ENCODE measurements at places on chromosomes 13 and 19.

DNA sequence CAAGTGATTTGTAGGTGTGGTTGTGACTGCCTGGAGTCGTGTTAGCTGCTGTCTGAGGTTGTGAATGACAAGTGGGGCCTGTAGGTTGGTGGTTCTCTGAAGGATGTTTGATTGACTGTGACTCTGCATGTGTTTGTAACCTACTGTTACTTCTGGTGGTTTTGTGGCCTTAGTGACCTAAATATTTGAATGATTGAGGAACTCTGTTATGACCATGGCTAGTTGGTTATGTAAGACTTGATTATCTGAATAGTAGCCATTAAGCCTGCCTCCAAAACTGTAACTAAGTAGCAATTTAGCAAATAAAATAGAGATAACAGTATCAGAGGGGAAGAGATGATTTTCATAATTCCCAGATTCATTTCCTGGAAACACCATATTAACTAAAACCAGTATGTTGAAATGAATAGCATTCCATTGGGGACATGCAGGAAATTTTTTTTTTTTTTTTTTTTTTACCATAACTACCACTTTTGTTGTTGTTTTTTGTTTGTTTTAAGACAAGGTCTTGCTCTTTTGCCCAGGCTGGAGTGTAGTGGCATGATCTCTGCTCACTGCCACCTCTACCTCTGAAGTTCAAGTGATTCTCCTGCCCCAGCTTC is 865 bp downstream of the ZNF382 start:
- DNase-seq = no peak

GRCh38 chr19:51186323-51186722 is 38.6 kb upstream of the CD33 start:
- DNase-seq = no peak

- no peak for DNase-seq
Observed at GRCh38 chr19:45164577-45165335, 4.0 kb upstream of the NKPD1 start.

DNA sequence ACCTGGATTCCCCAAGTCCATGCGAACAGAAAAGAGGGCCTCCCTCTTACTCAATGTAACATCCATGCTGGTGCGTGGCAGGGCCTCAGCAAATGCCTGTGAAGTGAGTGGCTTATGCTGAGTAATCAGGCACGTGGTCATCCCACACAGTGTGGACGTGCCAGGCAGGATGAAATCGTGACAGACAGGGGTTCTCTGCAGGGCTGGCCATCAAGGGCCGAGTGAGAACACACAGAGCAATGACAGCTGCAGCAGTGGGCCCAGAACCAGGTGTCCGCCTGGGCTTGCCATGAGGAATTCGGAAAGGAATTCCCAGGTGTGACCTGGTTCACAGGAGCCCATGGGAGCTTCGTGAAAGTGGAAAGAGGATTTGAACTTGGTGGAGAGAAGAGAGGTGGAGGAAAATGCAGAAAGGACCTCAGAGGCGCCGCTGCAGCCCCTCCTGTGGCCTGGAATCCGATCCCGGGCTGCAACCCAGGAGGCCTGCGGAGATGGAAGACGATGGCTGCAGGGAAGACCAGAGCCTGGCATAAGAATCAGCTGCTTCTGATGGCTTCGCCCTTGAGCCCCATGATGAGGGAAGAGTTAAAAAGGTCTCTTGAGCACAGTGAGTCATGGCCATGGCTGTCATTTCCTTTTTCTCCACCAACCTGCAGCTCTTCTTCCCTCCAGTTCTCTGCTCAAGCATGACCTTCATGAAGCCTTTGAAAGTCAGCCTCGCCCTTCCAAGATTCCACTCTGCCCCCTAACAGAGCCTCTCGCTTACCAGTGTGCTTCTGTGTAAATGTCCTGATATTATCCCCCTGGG is 34.6 kb upstream of the SOX1 start:
- no peak for DNase-seq

- DNase-seq = no peak
Observed at GRCh38 chr13:98482476-98483444, 94.1 kb downstream of the STK24 start.

GRCh38 chr19:3284759-3285646 is 60.5 kb downstream of the CELF5 start:
- no peak for DNase-seq

GRCh38 chr19:47781590-47782262 is 3.2 kb downstream of the SELENOW start:
- DNase-seq = no peak

- no peak for DNase-seq
Observed at GRCh38 chr19:7595466-7596133, at the start of gene CAMSAP3. CAMSAP3 (plus strand) TSS chr19:7595863; CDS start chr19:7596003, 140 bp downstream.

DNA sequence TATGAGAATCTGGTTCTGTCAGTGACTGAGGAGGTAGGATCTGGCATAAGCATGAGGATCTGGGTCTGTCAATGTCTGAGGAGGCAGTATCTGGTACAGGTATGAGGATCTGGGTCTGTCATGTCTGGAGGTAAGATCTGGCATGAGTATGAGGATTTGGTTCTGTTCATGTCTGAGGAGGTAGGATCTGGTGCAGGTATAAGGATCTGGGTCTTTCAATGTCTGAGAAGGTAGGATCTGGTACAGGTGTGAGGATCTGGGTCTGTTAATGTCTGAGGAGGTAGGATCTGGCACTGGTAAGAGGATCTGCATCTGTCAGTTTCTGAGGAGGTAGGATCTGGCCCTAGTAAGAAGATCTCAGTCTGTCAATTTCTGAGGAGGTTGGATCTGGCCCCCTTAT is 12.4 kb upstream of the PDCD2L start:
- DNase-seq = no peak

DNA sequence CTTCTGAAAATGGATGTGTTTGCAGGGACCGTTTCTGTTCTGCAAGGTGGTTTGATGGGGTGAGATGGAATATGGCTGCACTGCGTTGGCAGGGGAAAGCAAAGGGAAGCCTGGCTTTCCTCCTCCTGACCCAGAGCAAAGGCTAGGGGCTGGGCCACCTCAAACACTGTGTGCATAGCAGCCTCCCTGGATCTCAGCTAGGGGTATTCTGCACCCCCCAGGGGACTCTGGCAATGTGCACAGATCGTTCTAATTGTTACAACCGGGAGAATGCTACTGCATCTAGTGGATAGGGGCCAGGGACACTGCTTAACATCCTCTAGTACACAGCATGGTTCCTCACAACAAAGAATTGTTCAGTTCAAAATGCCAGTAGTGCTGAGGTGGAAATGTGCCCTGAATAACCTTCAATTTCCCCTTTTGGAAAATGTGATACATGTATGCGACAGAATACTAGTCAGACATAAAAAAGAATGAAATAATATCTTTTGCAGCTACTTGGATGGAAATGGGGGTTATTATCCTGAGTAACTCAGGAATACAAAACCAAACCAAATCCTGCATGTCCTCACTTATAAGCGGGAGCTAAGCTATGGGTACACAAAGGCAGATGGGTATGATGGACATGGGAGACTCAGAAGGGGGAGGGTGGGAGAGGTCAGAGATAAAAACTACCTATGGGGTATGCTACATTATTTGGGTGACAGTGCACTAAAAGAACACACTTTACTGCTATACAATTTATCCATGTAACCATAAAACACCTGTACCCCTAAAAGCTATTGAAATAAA is 671.2 kb downstream of the UQCRFS1 start:
- DNase-seq = no peak

DNA sequence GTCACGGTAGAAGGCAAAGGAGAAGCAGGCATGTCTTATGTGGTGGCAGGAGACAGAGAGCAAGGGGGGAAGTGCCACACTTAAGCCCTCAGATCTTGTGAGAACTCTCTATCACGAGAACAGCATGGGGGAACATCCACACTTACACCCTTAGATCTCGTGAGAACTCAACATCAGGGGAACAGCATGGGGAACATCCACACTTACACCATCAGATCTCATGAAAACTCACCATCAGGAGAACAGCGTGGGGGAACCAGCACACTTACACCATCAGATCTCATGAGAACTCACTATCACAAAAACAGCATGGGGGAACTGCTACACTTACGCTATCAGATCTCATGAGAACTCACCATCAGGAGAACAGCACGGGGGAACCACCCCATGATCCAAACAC is 445.0 kb downstream of the MYO16 start:
- DNase-seq = no peak

GRCh38 chr13:43333176-43333575 is 309.8 kb downstream of the DNAJC15 start:
- no peak for DNase-seq

DNA sequence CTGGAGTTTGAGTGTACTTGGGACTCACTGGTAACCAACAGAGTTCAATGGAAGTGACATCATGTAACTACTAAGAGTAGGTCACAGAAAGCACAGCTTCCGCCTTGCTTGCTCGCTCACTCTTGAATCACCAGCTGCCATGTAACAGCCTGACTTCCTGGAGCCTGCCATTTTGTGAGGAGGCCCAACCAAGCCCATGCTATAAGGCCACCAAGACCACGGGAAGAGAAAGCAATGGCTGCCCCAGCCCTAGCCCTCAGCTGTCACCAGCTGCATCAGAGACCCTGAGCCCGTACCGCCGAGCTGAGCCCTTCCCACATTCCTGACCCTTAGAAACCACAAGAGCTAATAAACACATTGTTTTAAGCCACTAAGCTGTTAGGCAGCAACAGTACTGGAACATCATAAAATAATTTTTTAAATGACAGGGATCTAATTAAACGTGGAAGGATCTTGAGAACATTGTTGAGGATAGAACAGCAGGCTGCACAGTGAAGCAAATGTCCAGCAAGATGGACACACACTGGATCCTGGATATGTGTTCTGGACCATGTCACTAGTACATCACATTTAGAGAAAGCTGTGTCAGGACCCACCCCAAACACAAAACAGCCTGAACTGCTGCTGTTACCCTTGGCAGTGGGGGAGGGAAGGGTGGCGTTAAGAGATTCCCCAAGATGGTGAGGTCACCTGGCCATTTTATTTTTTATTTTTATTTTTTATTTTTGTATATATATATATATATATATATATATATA is 21.7 kb upstream of the LDLR start:
- no peak for DNase-seq

DNA sequence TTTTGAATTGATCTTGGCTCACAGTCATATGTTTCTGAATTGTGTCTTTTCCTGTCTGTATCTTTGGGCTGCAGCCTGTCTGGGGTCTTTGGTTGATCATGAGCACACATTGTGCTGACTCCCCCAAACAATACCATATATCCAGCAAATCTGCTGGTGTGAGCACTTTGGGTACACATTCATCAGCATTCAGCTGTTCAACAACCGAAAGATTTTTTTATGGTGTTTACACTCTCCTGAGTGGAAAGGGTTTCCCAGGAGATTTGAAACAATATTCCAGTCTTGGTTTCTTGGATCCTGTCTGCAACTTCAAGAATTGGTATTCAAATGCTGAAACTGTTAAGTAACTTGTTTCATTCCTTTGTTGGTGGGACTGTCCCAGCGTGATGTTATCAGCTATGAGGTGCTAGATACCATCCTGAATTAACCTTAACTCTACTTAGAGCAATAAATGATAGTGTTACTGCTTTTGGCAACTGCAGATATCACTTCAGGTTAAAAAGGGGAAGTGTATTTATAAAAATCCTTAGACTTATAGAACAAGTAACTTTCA is 78.4 kb upstream of the DIAPH3 start:
- DNase-seq = no peak

- DNase-seq = no peak
Observed at GRCh38 chr19:20667281-20667680, 5.9 kb upstream of the ZNF626 start.

- no peak for DNase-seq
Observed at GRCh38 chr19:13044231-13044836, 49.1 kb downstream of the NFIX start.

DNA sequence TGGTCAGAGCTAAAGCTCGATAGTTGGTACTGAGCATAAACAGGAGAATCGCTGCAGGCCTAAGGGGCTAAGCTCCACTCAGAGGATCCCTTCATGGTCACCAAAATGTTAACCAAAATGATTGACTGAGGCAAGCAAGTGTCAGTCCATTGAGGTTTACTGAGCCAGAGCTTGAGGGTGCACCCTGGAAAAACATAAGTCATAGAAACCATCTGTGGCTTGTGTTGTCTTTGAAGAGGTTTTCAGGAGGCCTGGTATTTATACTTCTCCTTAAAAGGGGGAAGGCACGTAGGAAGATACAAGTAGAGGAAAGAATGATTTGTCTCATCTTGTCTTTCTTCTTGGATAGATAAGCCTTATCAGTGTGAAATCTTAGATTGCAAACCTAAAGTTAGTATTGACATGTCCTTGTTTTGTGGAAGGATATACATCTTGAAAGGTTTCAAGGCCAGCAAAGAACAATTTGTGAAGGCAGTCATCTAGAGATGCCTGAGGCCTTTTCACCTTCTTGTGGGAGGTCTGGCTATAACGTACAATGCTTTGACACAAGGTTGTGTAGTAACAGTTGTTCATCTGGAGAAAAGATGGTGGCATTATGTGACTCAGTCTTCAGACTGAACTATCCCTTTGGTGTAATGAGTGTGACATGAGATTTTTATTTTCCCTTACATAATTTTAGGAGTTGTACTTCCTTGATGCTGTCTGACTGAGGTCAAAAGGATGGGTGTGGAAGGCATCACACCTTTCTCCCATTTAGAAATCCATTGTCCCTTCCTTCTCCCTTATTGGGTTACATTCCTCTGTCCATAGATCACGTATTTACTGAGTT is 14.7 kb upstream of the CEACAM6 start:
- DNase-seq = no peak

DNA sequence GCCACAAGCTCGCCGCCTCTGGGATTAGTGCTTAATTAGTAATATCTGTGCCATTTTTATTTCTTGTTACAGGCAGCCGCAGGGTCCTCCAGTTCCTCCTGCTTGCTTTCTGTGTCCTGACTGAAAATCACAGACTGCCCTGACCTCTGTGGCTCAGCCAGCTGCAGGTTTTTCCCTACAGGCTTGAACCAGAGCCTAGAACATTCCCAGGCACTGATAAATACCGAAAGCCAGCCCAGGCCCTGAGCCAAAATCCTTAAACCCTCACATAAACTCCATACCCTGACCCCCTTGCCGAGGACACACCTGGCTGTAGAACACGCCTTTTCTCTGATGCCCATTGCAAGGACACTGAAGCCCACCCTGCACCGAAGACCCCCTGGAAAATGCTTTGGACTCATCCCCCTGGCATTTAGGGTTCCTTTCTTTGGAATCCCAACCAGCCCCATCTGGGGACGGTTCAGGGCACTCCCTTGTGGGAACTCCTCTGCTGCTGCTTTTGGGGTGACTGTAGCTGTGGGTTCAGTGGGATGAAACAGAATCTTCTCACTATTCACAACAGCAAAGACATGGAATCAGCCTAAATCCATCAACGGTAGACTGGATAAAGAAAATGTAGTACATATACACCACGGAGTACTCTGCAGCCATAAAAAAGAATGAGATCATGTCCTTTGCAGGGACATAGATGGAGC is 15.5 kb downstream of the DPP9 start:
- no peak for DNase-seq

Data from DMS 273 treated with DMSO at 0.1 percent for 48 hours (cell line).